ENCODE measurements at places on chromosomes 1 and 21.

DNA sequence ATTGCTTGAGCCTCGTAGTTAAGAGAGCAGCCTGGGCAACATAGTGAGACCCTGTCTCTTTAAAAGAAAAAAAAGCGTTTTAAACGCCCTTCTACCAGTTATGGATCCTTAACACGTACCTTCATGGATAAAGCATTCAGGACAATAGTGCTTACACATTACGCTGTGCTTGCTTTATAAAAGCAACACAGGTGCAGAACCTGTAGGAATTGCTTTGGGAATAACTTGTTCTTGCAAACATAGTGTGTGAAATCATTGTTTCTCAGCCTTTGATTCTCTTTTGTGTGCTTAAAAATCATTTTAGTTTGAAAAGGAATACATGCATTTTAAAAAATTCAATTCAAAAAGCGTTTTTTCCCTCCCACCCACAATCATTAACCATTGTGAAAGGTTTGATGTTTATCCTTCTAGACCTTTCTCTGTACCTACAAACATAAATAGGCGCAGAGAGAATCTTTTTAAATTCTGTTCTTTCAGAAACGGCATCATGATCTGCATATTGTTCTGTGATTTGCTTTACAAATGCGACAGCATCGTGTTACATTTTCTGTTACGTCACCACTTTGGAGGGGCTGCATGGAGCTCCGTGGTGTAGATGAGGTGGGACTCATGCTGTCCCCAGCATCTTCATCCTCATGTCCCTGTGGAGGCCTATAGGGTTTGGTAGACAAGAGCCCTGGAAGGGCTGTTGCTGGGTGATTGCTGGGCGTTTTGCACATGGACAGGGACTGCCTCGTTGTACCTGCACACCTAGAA, 54.6 kb downstream of the SPSB1 start:
- DNase-seq, result no peak

DNA sequence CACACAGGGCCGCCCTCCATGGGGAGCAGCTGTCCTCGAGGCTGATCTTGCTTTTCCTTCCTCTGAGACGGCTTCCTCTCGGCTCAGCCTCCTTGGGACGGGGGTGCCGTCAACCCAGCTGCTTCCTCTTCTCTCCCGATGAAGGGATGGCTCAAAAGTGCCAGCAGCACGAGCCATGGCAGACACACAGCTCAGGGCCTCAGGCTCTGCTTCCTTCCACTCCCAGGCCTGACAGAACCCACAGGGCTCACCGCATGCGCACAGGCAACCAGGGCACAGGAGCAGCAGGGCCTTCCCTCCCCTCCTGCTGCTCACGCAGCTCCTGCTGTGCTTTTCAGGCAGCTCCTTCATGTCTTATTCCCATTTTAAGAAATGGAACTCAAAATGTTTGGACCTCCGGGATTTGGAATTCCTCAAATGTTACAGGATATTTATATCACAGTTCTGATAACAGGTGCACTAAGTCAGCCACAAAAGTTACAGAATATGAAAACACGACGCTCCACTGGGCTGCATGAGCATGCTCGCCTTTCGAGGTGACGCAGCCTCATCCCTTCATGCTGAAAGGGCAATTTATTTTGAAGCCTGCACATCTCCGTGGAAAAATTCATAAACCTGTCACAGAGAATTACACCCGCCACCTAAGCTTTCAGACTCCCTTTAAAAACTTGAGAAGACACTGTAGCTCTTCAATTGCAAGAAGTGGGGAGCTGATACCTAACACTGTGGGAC, 84.4 kb downstream of the HSF2BP start:
- no peak for DNase-seq

DNA sequence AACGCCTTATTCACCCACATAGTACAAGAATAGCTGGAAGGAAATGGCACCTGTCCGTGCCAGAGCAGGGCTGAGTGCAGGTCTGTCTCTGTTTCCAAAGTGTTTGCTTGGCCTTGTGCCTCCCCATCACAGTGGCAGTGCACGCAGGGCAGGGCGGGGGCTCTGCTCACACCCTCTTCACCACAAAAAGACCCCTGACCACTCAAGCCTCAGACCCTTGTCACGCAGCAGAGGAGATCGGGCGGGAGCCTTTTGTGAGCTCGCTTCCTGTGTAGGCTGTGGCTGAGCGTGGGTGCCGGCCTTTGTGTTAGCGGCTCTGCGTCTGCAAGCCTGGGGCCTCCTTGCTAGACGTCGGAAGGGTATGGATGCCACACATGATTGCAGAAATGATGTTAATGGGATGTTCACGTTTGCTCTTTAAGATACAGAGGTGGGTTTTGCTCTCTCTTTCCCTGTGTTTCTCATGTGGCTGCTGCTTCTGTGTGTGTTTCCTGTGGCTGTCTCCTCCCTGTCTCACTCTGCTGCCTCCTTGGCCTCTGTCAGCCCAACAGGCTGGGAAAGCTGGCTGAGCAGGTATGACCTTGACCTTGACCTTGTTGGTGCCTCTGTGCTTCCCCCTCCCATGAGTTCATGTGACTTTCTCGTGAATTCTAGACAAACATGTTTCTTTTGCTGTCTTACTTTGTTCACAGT, 45.4 kb downstream of the S100B start:
- DNase-seq, result no peak

GRCh38 chr21:43869486-43870325, 4.7 kb downstream of the AGPAT3 start:
- DNase-seq, result no peak

- DNase-seq, result no peak
Measured at GRCh38 chr1:54904476-54905048, 17.6 kb upstream of the DHCR24 start.

DNA sequence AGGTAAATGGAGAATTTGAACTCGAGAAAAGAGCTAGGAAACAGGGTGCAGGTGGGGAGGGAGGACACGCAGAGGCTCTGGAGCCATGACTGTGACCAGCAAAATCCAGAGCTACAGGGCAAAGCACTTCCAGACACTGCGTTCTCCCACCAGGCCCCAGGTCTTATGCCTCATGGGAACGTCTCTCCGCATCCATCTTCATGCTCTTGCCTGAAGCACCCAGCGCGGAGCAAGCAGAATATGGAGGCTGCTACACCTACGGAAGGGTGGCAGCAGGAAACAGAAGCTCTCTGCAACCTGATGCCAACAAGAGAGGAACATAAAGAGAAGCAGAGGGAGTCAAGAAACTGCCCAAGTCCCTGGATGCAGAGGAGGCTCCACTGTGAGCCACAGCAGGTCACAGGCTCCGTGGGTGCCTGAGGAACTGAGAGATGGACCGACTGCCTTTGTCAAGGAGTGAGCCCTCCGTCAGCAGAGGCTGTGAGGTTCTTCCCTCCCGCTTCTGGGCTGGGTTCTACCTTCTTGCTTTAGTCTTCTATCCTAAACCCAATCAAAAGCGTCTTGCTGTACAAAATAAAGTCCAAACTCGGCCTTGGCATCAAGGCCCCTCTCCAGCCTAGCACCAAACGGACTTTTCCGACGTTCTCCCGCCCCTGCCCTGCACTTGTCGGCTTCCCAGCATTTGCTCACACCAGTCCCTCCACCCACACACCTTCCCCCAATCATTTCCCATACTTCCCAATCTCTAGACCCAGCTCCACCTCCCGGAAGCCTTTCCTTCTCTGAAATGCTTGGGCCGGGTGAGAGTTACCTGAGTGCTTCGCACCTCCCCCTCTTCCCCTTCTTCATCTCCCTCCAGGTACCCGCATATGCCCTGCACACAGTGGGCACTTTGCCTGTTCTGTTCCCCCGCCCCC, 930 bp downstream of the DHCR24 start:
- DNase-seq, result peak; percentile 36

DNA sequence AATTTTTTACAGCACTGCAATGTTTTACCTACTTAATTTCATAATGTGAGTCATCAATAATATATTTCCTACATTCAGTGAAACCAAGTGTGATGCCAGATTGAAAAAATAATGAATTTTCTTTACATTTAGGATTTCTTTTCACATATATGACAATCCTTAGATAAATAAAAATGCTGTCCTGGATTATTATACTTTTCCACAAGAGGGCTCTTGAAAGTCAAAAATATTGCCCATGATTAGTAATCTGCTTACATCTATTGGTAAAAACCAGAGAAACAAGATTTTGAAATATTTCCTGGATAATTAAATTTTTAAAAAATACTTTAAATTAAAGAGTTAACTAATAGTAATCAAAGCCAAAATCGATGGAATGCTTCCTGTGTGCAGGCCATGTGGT, 86.8 kb upstream of the PLPPR4 start:
- DNase-seq, result no peak

- no peak for DNase-seq
Measured at GRCh38 chr1:178411756-178412399, 84.9 kb downstream of the CLEC20A start.

- DNase-seq, result no peak
Measured at GRCh38 chr1:3390291-3390690, 64.2 kb upstream of the ARHGEF16 start.

DNA sequence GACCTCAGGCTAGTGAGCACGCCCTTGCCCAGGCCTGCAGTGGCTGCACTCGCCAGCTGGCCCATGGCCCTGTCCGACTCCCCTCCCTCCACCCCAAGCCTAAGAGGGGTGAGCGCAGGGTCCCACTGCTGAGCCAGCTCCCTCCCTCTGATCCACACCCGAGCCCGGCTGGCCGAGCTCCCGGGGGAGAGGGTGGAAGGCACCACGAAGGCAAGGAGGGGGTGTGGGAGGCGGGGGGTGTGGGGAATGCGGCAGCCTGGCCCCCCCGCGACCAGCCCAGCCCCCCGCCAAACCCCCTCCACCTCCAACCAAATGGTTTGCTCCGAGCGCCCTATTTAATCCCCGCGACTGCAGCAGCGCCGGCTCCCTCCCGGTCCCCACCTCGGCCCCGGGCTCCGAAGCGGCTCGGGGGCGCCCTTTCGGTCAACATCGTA, at the start of gene CADM3:
CADM3 (plus strand) TSS at position 362 of the 434 bp plus-strand sequence. CDS start 151 bp downstream, outside the sequence.
- peak; percentile 74 for DNase-seq

- no peak for DNase-seq
Measured at GRCh38 chr1:22527122-22527521, 36.2 kb upstream of the EPHA8 start.

DNA sequence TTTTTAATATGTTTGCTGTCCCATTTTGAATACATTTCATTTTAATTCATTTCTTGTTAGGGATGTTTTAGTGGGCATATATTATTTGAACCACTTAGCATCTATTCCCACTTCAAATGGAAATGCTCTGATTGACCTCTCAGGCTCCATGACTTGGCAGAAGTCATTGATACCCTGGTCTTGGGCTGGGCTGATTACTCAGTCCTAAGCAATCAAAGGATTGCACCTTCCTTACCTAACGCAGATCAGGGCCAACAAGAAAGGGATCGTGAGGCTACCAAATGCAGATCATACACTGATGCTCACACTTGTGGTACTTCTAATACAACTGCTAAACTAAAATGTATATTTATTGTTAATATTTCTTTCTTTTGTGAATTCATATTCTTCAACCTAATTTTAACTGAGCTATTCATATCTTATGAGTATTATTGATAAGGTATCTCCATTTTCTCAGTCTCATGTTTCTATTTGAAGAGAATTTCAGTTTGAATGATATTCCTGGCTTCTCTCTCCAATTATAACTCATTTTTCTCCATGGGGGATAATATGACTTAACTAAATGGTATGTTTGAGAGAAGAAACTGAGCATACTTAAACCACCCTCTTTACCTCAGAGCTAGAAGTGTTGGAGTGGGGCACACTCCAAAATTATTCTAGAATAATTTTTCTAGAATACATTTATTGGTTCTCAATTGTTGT, 615.5 kb upstream of the ADAMTS5 start:
- no peak for DNase-seq

DNA sequence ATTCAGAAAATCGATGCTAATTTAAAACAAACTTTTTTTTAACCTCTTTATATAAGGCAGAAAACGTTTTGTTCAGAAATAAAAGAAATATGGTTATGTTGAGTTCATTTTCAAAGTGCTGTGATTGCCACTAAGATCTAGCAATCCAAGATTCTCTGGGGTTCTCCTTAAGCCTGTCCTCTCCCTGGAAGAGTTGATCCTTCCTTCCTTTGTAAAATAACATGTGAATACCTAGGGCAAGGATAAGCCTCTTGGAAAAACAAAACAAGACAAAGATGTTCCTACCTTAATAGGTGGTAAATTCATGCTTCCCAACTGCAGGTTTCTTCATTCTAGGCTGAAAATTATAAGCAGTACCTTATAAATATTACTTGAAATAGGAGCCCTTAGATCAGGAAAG, 18.0 kb upstream of the FOXD3 start:
- no peak for DNase-seq

- no peak for DNase-seq
Measured at GRCh38 chr1:91818713-91818975, 67.3 kb downstream of the TGFBR3 start.

DNA sequence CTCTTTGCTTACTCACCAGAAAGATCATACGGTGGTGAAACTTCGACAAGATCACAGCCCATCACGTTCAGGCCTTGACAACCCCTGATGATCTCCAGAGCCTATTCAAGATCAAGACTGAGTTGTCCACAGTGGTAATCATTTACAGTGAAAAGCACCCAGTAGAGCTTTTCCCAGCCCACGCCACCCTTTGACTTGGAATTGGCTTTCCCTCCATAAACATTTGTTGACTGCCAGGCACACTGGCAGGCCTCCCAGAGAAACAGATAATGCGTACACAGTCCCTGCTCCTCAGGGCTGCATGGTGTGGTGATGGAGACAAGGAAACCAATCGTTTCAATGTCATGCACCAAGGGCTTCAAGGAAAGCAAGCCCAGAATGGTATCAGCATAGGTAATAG, 10.1 kb downstream of the AGMAT start:
- no peak for DNase-seq

DNA sequence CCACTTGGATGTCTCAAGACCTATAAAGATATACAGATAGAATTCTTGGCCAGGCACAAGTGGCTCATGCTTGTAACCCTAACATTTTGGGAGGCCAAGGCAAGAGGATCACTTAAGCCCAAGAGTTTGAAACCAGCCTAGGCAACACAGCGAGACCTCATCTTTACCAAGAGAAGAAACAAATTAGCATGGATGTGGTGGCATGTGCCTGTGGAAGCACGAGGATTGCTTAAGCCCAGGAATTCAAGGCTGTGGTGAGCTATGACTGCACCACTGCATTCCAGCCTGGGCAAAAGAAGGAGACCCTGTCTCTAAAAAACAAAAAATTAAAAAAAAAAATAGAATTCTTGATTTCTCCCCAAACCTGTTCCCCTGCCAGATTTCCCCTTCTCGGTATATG, 8.3 kb downstream of the ASAP3 start:
- no peak for DNase-seq

DNA sequence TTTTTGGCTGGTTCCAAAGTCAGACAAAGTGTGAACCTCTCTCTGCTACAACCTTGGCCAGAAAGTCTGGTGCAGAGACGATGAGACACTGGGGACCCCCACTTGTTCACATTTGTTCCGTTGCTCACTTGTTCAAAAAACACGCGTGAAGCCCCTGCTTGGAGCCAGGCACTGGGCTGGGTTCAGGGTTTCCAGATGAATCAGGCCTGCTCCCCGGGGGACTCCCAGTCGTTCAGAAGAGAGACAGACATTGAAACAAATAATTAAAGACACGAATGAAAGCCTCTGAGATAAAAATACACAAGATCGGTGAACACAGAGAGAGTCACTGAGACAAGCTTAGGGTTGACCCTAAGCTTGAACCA, 101.5 kb upstream of the RUNX3 start:
- DNase-seq, result no peak

GRCh38 chr1:232940262-232940661, 10.1 kb upstream of the NTPCR start:
- no peak for DNase-seq

- no peak for DNase-seq
Measured at GRCh38 chr21:44885615-44886014, 12.1 kb upstream of the PTTG1IP start.

All from NCI-H1105 (cell line).